Chondrocyte (in vitro differentiated cells): ENCODE measurements at places on chromosomes 6 and 20. TPM values are rescaled to one million over a fixed set of nuclear protein-coding genes. Genes with fewer than 3 reads are reported as not detected.

DNA sequence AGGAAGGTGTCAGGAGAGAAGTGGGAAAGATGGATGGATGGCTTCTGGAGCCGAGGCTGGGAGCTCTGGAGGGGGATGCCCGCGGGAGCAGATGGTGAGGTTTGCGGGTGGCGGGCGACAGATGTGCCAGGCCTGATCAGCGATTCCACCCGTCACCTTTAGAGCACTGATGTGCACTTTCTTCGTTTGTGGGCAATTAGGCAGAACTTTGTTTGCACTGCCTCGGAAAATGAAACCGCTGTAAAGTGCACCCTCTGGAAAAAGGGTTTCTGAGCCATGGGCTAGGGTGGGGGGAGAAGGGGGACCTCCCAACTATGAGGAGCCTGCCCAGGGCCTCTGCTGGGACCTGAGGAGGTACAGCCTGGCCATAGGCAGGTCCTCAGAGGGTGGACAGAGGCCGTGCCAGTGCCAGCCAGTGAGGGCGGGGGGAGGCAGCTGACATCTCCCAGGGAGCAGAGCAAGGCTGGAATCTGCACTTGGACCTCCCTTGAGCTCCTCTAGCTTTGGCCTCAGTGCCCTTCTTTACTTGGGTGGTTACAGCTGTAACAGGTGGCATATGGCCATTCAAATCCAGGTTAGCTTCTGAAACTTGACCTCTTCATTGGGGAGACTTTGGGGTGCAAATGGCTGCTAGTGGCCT lies 58.7 kb downstream of the CD40 start:
- H3K27ac ChIP-seq, result no peak overlapping the region
- DNase-seq, result no peak
- H3K27me3 ChIP-seq, result peaks cover 76% of the 10 kb centered on the region
- no peak overlapping the region for H3K4me3 ChIP-seq

The CASP8AP2 gene
- 14.0 to 22.9 TPM (median 14.3 TPM) in 3 replicates for total RNA-seq

- H3K27me3 ChIP-seq, result no peaks in the 10 kb centered on the region
- peak overlapping the region; percentile 74 for H3K27ac ChIP-seq
- H3K36me3 ChIP-seq, result no peaks in the 10 kb centered on the region
- peaks cover 49% of the 10 kb centered on the region for H3K4me1 ChIP-seq
These were observed 9.7 kb upstream of the ATXN1 start for GRCh38 chr6:16770701-16771569.

GRCh38 chr20:19701429-19701828 lies 56.6 kb upstream of the RIN2 start:
- no peak for DNase-seq
- peaks cover 15% of the 10 kb centered on the region for H3K4me1 ChIP-seq
- no peak overlapping the region for H3K4me3 ChIP-seq
- H3K27me3 ChIP-seq, result no peaks in the 10 kb centered on the region
- H3K36me3 ChIP-seq, result peaks cover 2% of the 10 kb centered on the region

DNA sequence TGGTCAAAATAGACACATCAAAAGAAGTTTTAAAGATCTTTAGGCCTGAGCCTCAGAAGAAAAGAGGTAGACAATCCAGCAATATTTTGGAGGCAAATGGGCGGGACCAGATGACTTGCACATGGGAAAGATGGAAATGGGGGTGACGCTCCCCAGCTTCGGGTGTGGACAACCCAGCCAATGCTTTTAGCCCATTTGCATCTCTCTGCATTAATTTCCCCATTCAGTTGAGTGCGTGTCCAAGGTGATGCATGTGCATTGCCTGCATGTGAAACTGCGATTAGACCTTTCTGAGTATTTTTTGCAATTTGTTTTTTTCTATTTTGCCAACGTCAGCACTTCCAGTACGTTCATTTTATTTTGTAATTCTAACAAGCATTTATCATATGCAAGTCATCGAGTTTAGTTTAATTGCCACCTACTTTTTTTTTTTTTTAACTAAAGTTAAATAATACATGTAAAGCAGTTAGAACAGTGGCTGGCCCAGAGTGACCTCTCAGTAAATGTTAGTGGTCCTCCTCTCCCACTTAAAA lies 24.2 kb downstream of the PDRG1 start:
- DNase-seq, result peak; percentile 19
- no peaks in the 10 kb centered on the region for H3K36me3 ChIP-seq
- peaks cover 67% of the 10 kb centered on the region for H3K27me3 ChIP-seq
- H3K4me1 ChIP-seq, result peaks cover 3% of the 10 kb centered on the region

DNA sequence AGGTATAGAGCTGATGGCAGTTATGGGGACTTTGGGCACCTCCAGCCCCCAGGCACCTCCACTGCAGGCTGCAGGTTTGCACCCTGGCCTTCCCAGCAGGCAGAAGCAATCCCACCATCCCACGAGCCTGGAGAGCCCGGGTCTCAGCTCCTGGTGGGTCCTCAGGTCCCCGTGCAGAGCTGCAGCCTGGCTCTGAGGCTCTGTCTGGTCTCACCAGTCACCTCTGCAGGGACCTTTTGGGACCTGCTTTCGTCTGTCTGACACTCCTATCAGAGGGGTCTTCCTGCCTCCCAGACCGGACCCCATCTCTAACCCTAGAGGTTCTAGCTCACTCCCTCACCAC lies 41.9 kb downstream of the FGD2 start:
- DNase-seq, result no peak
- peaks cover 1% of the 10 kb centered on the region for H3K36me3 ChIP-seq
- H3K27me3 ChIP-seq, result no peaks in the 10 kb centered on the region
- no peak overlapping the region for H3K27ac ChIP-seq

GRCh38 chr20:13778827-13779226 lies 5.9 kb downstream of the ESF1 start:
- H3K27ac ChIP-seq, result no peak overlapping the region
- H3K4me3 ChIP-seq, result no peak overlapping the region
- H3K4me1 ChIP-seq, result peaks cover 17% of the 10 kb centered on the region
- DNase-seq, result no peak
- H3K27me3 ChIP-seq, result no peaks in the 10 kb centered on the region
- H3K36me3 ChIP-seq, result peaks cover 20% of the 10 kb centered on the region

The HSP90AB1 gene
- 508 to 805 TPM (median 512 TPM) in 3 replicates for total RNA-seq

The SLC12A5 gene
- 0.89 to 2.1 TPM (median 1.9 TPM) in 3 replicates for total RNA-seq

The RARS2 gene
- 43.8 to 50.7 TPM (median 44.7 TPM) in 3 replicates for total RNA-seq

The SGK2 gene
- total RNA-seq, result 0.45 to 2.1 TPM (median 0.54 TPM) in 3 replicates

DNA sequence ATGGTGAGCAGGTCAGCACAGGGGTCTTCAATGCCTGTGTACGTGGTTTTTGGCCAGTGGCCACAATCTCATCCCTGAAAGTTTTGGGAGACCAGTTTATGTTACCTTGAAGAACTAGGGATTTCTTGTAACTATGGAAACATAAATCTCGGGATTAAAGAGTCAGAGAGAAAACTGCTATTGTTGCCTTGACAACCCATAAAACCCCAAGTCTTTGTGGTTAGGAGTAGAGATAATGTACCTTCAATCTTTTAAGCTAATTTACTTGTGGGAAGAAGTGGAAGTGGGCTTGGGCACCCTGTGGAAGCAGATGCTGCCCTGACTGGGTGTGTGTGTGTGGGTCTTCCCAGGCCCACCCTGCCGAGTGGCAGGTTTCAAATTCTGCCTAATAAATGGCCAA lies 46.1 kb upstream of the ZNF831 start:
- no peak overlapping the region for H3K27ac ChIP-seq
- no peaks in the 10 kb centered on the region for H3K4me1 ChIP-seq
- no peak for DNase-seq
- H3K27me3 ChIP-seq, result peaks cover 15% of the 10 kb centered on the region

DNA sequence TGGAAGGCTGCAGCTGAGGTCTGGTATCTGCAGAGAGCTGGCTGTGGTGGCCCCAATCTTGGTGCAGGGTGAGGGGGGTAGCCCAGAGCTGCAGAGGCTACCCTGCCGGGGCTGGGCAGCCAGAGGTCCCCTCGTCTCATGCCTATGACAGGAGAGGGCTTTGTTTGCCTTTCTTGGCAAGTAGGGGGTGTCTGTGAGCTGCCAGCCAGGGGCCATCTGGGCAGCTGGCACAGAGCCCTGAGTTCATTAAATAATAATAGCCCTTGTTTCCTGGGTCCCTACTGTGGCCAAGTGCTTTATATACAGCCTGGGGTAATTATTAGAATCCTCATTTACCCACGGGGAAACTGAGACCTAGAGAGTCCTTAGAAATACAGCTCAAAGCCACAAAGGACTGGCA lies 66.6 kb downstream of the EZR start:
- DNase-seq, result no peak
- peaks cover 2% of the 10 kb centered on the region for H3K27me3 ChIP-seq
- no peak overlapping the region for H3K4me3 ChIP-seq
- no peak overlapping the region for H3K27ac ChIP-seq
- peaks cover 17% of the 10 kb centered on the region for H3K4me1 ChIP-seq

DNA sequence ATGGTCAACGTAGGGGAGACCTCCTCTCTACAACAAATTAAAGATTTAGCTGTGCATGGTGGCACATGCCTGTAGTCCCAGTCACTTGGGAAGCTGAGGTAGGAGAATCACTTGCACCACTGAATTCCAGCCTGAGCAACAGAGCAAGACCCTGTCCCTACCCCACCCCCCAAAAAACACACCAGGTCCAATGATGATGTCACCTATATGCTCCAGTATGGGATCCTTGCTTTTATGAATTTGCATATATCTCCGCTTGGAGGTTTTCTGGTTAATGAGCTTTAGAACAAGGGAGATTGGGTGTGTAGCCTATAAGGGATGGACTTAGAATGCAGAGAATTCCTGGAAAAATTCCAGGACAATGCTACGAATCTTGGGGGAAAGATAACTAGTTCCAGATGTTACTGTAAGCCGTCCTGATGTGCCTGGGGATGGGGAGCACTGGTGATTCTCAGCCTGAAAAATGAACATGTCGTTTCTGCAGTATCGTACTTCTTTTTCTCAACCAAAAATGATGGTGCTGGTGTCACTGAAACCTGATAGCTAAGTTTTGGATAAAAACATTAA lies 61.1 kb downstream of the ZBTB2 start:
- H3K27ac ChIP-seq, result no peak overlapping the region
- DNase-seq, result no peak
- H3K4me3 ChIP-seq, result no peak overlapping the region
- H3K4me1 ChIP-seq, result peaks cover 63% of the 10 kb centered on the region
- no peaks in the 10 kb centered on the region for H3K36me3 ChIP-seq

GRCh38 chr20:44683263-44684046 lies 31.7 kb upstream of the CCN5 start:
- peaks cover 14% of the 10 kb centered on the region for H3K4me1 ChIP-seq
- no peaks in the 10 kb centered on the region for H3K27me3 ChIP-seq
- H3K36me3 ChIP-seq, result peaks cover 2% of the 10 kb centered on the region
- H3K27ac ChIP-seq, result no peak overlapping the region
